Psoas muscle (tissue), 8 donors: ENCODE measurements at places on chromosomes 3 and 15. TPM values are rescaled to one million over a fixed set of nuclear protein-coding genes. Genes with fewer than 3 reads are reported as not detected.

- DNase-seq = no peak
Observed at GRCh38 chr15:80735344-80735743, 40.2 kb downstream of the ABHD17C start.

DNA sequence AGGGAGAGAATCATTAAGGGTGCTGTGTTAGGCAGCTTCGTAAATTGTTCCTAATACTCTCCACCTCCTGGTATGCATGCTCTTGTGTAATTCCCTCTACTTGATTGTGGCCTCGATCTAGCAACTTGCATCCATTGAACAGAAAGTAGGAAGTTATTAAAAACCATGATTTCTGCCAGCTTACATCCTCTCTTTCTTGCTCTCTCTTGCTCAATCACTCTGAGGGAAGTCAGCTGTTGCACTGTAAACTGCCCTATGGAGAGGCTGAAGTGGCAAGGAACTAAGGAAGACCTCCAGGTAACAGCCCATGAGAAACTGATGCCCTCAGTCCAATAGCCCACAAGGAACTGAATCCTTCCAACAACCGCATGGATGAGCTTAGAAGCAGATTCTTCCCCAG, 92.6 kb downstream of the ERC2 start:
- no peak for DNase-seq

DNA sequence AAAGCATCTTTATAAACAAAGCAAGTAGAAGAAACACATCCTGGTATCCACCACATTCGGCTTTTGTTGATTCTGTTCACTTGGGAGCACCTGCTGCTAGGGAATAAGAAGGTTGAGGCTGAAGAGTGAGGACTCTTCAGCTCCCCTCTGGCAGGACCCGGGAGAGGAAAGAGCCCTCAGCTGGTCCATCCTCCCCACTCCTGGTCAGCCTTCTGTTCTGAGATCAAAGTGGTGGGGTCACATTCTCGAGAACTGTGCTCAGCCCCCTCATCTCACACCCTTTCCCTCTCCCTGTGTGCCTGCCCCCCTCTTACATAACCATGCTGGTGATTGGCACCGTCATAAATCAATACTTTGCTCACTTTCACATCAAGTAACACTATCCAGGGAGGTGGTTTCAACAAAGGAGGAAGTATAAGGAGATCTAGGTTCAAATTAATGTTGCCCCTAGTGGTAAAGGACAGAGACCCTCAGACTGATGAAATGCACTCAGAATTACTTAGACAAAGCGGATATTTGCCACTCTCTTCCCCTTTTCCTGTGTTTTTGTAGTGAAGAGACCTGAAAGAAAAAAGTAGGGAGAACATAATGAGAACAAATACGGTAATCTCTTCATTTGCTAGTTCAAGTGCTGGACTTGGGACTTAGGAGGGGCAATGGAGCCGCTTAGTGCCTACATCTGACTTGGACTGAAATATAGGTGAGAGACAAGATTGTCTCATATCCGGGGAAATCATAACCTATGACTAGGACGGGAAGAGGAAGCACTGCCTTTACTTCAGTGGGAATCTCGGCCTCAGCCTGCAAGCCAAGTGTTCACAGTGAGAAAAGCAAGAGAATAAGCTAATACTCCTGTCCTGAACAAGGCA, at the start of gene NR1I2:
Gene NR1I2, plus strand, starts transcription at position 772 of the 869 bp plus-strand sequence.
- no peak for DNase-seq

DNA sequence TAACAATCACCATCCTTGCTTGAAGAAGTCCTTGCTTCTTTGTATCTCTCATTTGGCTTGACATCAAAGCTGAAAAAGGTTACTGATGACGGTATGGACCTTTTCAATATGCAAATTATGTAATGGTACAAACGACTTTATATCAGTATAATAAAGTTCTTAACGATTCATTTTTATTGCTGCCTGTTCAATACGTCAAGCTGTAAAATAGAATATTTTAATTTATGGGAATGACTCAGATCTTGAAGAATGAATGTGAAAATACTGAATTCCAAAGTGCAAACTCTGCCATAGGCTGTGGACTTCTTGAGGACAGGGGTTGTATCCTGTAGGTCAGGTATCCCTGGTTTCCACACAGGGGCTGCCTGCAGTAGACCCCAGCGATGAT, 156.2 kb downstream of the PLCL2 start:
- no peak for DNase-seq

DNA sequence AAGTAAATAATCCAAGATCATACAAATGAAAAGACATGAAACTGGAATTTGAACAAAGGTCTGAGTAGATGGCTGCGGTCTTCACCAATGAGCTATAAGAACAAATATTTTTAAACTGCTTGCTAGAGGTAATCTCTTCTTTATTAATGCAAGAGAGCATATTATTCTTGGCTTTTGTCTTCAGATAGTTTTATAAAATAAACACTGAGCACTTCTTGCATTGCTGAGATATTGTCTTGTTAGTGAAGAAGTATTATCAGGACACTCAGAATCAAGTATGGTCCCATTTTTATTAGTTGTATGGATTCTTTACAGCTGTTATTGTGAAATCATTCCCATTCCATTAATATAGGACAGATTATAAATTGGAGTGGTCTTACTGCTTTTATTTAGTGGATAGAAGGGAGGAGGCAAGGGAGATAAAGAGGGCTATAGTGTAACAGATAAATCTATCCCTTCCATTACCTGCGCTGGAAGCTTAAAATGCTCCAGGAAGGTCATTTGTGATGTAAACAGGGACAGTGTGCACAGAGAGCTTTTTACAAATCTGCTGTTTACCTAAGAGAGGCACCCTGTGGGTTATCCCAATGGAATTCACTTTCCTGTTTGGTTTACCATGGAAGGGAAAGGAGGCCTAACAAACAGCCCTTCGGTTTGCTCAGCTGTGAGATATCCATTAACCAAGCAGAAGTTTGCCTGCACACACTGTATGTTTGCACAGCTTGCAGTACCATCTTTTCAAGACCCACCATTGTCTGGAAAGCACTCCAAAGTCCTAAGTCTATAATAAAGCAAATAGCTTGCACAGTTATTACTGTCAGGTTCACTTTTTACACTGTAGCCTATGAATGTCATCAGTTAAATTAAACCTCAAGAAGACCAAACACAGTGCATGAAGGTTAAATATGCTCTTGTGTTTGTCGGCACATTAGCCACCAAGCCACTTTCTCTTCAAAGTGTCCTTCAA, 347.7 kb upstream of the TGFBR2 start:
- no peak for DNase-seq

DNA sequence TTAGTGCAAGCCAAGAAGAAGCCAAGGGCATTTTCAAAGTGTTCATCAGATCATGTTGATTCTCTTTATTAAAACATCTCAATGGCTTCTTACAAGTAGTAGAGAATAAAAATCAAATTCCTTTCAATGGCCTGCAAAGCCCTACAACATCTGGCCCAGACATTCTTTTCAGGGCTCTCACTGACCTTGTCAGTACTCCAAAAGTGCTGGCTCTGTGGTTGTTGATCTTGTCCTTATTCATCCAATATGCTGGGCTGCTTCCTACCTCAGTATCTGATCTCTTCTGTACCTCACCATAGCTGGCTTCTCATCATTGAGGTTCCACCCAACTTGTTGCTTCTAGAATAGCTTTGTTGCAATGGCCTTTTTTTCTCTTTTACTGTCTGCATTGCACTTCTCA, 74.0 kb upstream of the SAMMSON start:
- no peak for DNase-seq

DNA sequence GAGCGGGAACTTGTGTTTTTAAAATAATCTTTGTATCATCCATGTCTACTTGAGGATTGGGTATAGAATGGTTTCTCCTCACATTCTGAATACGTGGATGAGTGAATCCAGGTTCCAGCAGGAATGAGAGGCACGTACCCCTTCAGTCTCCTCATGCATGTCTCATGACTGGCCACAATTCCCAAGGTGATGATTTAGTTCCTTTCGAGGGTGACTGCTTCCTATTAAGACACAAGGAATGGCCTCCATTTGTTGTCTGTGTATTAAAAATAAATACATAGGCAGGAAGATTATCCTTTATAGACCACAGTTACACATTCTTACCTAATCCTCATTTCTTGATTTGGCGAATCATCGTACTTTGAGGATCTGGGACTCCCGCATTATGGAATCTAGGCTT, 217.0 kb upstream of the LRIG1 start:
- no peak for DNase-seq

DNA sequence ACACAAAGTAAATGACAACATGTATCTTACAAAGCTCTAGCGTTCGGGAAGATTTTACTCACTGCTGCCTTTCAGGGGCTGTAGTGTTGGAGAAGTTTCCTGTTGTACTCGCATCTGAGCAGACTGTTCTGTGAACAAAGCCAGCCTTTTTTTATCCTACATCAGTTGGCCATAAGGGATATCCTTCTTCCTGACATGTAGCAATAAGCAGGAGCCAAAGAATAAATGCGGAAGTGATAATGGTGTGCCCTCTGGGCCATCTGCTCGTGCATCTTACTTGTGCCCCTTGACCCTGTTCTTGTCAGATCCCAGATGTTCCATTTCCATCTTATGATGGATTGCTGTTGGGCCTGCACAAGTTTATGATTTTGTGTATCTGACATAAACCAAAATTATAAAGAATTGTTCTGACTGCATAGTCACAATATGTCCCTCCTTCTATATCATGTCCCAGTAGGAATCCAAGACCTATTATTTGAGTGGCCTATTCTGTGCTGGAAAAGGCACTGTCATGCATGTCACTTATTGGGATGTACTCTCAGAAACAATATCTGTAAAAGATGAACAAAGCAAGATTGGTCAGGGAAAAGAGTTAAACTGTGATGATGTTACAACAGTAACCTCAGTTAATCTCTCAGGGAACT, 631.3 kb downstream of the NSUN3 start:
- no peak for DNase-seq

DNA sequence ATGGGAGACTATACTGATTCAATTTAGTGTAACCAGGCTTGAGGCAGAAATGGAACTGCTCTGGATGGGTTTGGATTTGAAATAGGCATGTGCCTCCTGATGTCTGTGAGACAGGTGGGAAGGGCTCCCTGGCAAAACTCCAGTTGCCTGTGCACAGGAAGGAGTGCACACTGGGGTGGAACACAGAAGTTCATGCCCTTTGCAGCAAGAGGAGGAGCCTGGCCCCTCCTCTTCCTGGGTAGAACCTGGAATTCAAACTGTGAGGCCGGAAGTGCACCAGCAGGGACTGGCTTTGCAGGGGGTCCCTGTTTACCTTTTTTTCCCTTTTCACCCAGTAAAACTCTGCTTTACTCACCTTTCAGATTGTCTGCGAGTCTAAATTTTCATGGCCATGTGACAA, 99.9 kb downstream of the GMPS start:
- DNase-seq = no peak

DNA sequence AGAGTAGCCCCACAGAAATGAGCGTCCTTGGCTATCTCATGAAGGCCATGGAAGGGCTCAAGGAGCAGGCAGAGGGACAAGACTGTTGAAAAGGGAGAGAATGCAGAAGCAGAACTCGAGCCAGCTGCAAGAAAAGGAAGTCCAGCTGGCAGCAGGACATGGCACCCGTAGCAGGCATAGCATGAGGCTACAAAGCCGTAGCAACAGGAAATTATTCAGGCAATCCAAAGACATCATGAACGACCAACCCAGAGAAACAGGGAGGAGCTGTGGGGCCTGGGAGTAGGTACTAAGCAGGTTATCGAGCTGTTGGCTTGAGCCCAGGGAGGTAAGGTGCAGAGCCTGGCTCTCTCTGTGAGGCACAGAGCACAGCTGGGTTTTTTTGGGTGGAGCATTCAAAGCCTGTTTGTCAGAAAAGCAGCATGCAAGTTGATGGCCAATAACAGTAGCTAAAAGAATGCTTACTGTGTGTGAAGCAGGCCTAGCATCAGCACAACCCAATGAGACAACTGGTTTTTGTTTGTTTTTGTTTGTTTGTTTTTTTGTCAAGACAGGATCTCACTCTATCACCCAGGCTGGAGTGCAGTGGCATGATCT, 144.0 kb upstream of the SMAD3 start:
- DNase-seq = no peak

- DNase-seq = no peak
Observed at GRCh38 chr15:74303741-74304309, 63.6 kb downstream of the CYP11A1 start.

- DNase-seq = no peak
Observed at GRCh38 chr3:64080616-64081234, 57.4 kb upstream of the PSMD6 start.

DNA sequence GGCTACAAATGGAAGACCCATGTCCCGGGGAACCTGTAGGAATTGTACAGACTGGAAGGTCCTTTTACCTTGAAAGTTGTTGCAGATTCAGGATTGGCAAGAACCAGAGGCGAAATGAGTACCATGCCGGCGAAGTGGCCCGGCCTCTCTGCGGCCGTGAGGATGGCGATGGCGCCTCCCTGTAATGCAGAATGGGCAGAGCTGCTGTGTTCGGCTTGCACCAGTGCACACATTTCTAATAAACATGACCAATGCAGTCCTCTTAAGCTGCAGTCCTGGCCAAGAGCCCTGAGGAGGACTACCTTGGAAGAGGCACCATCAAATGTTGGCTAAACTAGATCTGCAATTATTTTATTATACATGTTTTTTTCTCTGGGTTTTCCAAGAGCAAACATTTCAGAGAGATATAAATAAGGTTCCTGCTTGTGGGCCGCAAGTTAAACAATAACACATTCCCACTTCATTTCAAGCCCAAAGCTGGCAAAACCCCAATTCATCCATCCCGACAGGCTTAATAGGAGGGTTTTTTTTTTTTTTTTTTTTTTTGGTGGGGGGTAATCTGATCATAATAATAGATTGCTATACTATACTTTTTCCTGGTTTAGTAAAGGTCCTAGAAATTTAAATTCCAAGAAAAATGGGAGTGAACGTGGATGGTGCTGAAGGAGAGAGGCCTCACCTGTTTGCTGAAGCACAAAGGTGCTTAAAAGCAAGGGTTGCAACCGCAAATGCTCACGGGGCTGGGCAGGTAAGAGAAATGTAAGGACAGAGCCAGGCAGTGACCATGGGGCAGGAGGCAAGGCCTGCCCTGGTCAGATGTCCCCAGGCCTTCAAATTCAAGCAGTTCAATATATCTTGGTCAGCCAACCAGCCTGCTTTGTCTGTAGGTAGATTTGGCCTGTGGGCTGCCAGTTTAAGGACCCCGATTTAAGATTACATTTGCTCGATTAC, 48.5 kb downstream of the ABTB1 start:
- no peak for DNase-seq

DNA sequence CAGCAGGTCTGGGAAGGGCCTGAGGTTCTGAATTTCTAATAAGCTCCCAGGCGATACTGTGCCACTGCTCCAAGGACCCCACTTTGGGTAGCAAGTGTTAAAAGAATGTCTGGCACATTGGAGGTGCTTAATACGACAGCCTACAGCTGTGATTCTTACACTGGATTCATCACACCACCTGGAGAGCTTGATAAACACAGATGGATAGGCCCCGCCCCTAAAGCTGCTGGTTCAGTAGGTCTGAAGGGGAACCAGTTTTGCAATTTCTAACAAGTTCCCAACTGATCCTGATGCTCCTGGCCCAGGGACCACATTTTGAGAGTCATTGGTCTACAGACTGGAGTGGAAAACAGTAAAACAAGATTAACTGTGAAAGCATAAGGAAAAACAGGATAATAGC, 124.8 kb upstream of the ST8SIA2 start:
- DNase-seq = no peak

GRCh38 chr15:62299541-62299940, 134.5 kb upstream of the C2CD4B start:
- no peak for DNase-seq

Gene TP63
- total RNA-seq = 29.6 TPM

Gene TICRR
- 0.04 TPM for total RNA-seq

Gene PLD1
- total RNA-seq = 3.0 TPM

Gene TRNT1
- total RNA-seq = 16.2 TPM

Gene FRMD4B
- total RNA-seq = 2.6 TPM

Gene SCG5
- total RNA-seq = 0.21 TPM

Gene CYB561D2
- 6.5 TPM for total RNA-seq
